Activated naive CD8-positive, alpha-beta T cell treated with anti-CD3 and anti-CD28 coated beads, Interleukin-2, amount 10 ng/mL, durations not matched to agents 7 days and 5 days (primary cell): ENCODE measurements at places on chromosomes 4 and X. TPM values are rescaled to one million over a fixed set of nuclear protein-coding genes. Genes with fewer than 3 reads are reported as not detected.

GRCh38 chr4:77473509-77473908, 132.1 kb upstream of the CXCL13 start:
- DNase-seq = no peak

Gene COX7B2
- total RNA-seq = not detected

DNA sequence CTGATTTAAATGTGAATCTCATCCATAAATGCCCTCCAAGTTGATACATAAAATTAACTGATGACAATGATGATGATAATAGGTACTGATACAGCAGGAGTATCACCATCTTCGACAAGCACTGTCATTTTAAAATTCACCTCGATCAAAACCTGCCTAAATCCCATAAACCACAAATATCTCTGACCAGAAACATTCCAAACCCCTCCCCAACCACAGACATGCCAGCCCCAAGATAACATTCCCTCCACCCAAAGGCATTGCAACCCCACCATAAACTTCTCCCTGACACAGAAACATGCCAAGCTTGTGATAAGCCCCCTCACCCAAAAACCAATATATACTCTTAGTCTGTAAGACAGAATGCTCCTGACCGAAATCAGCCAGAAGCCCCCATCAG, 63.7 kb upstream of the WDFY3 start:
- no peak for DNase-seq

DNA sequence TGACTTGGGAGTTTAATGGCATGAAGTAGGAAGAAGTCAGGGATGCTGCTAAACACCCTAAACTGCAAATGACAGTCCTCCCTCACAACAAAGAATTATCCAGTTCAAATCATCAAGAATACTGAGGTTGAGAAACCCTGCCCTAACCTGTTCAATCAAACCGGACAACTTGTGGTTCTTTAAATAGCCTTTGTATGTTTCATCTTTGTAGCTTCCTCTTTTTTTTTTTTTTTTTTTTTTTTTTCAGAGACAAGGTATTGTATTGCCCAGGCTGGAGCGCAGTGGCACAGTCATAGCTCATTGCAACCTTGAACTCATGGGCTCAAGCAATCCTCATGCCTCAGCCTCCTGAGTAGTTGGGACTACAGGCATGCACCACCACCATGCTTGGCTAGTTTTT, 52.5 kb upstream of the TTC29 start:
- no peak for DNase-seq

Gene DCLK2
- total RNA-seq = not detected

Gene PPP4R3C
- total RNA-seq = not detected

Gene SLITRK4
- total RNA-seq = not detected

Gene SERPINA7
- total RNA-seq = not detected

DNA sequence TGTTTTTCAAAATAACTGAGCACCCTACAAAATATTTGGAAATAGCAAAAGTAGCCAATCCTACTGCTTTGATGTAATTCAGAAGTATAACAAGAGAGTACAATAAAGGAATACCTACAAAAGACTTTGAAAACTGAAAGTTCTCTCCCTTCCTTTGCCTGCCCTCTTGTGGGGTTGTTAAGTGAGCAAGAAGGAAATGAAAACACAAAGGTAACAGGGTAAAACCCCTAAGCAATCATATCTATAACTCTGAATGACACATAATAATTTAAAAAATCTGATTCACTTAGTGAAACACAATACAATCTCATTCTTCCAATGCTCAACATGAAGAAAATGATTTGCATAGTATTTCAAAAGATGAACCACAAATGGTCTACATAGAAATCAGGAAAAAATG, 98.2 kb downstream of the FRYL start:
- DNase-seq = no peak

GRCh38 chr4:119626420-119626819, 2.2 kb downstream of the PDE5A start:
- no peak for DNase-seq

GRCh38 chrX:23911126-23911835, 3.5 kb downstream of the CXorf58 start:
- DNase-seq = no peak

GRCh38 chrX:2974961-2975360, 31.4 kb upstream of the ARSH start:
- DNase-seq = no peak

DNA sequence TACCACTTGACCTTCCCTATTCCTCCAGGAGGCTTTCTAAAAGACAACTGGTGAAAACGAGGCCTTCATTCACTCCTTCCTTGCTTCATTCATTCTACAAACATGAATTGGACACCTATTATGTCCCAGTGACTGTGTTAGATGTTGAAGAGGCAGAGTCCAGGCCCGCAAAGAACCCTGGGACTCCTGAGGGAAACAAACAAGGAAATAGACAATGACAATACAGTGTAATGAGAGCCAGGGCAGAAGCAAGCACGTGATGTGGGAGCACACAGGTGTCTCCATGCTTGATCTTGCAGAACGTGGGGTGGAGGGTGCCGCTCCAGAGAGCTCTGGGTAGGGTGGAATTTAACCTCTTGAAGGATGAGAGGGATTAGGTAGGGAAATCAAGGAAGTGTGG, 137.6 kb upstream of the KLF3 start:
- no peak for DNase-seq

Gene DNAJB14
- 76.0 TPM for total RNA-seq

DNA sequence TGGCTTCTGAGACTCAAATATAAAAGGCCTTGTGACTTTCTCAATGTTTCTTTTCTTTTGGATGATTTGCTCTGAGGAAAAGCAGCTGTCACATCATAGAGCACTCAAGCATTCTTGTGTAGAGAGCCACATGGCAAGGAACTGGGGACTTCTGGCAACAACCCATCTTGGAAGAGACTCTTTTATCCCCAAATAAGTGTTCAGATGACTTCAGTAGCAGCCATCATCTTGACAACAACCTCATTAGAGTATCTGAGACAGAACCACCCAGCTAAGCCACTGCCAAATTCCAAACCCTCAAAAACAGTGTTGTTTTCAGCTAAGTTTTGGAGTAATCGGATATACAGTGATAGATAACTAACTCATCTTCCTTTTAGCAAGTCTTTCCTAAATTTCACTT, 1431.7 kb upstream of the IGFBP7 start:
- DNase-seq = no peak

GRCh38 chrX:65451663-65452062, 82.9 kb downstream of the LAS1L start:
- DNase-seq = no peak

DNA sequence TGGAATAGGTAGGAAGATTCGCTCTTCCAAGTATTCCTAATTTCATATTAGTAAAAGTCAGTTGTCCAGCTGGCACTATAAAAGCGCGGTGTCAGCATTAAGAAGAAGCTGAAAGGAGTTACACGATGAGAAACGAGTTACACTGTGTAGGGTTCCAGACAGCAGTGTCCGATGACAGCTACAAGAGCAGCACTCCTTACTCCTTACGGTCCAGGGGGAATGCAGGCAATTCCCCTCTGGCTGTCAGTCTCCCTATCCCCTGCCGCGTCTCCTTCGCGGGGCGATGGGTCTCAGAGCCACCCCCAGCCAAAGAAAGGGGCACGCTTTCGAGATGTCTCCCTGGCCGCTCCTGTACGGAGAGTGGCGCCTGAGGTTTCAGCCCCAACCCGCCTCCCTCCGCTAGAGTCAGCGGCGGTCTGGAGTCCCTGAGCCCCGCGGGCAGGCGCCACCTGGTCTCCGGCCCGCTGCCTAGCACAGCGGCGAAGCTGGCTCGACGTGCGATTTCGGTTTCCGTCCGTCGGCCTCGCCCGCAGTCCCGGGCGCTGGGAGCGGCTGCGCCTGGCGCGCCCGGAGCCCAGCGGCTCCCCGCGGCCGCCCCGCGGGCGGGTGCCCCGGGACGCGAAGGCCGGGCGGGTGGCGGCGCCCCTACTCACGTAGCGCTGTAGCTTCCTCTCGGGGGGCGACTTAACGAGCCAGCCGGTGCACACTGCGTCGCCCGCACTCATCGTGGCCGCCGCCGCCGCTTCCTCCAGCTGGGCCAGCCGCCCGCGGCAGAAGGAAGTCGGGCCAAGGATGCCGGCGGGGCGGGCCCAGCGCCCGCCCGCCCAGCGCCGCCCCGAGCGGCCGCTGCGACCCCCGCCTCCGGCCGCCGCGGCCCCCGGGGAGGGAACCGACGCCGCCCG, at the start of gene GAB3:
TSS of gene GAB3 (minus strand) at position 777 of the 902 bp plus-strand sequence. CDS start at position 725, 52 bp downstream.
- DNase-seq = peak; percentile 70

- no peak for DNase-seq
Measured at GRCh38 chr4:110155654-110156053, 42.8 kb downstream of the ELOVL6 start.

DNA sequence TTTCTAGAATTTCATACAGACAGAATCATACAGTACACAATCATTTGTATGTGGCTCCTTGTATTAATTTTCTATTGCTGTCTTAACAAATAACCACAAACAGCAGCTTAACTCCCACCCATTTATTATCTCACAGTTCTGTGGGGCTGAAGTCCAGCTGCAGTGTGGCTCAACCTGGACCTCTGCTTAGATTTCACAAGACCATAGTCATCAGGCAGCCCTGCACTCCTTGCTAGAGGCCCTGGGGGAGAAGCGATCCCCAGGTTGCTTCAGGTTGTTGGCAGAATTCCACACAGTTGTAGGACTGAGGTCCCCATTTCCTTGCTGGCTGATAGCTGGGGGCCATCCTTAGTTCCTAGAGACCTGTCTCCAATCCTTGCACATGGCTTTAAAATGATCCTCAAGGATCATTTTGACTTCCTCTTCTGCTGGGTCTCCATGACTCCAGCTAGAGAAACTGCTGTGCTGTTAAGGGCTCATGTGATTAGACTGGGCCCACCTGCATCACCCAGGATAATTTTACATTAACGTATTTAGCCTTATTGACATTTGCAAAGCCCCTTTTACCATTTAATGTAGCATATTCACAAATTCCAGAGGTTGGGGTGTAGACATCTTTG, 60.9 kb upstream of the SMAD1 start:
- no peak for DNase-seq

- DNase-seq = no peak
Measured at GRCh38 chr4:25213347-25213979, 20.4 kb upstream of the PI4K2B start.

GRCh38 chr4:155787113-155787710, 28.4 kb downstream of the GUCY1B1 start:
- no peak for DNase-seq

DNA sequence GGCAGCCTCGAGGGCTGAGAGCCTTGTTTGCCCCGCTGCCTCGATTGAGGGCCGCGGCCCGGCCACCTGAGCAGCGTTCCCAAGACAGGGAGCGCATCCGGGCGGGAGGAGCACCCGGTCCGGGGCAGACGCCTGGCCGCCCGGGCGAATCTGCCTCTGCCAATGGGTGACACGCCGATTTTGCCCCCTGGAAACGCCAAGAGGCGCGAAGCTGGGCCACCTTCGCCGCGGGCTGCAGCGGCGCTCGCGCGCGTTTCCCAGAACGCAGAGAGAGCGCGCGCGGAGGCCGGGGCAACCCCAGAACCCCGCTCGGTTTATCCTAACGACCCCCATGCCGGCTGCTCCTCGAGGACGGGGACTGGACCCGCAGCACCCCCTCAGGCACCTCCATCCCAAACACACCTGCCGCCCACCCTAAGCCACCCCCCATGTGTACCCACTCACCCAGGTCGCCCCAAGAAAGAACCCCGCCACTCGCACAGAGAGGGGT, 575 bp downstream of the MAP7D2 start:
- DNase-seq = no peak

DNA sequence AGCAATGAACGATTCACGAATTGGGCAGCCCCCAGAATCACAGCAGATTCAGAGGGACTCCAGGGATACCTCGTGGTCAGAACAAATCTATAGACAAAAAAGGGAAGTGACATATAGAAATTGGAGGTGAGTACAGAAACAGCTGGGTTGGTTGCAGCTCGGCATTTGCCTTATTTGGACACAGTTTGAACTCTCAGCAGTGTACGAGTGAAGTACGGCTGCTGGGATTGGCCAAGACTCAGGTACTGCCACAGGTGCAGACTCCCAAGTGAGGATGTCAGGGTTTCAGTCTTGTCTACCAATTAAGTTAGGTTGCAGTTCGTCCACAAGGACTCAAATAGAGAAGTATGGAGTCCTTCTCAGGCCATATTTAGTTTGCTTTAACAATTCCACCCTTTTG, 28.2 kb downstream of the HTT-AS start:
- DNase-seq = no peak

DNA sequence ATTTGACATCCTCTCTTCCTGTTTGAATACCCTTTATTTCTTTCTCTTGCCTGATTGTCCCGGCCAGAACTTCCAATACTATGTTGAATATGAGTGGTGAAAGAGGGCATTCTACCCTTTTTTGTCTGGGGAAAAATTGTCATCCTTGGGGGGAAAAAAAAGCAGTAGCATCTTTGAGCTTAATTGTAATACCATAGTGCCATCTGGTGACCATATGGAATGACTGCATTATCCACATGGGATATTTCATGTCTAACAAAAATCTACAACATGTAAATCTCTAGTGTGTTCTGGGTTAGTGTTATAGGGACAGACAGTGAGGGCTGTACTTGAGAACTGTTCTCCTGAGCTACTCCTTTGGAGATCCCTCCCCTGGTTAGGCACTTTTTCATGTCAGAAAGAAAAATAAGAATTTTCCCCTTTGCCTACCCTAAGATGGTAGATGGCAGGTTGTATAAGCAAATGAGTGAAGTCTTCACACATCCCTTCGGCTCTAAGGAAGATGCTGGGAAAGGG, 26.0 kb downstream of the CAPN6 start:
- no peak for DNase-seq

Gene SULT1E1
- not detected for total RNA-seq

DNA sequence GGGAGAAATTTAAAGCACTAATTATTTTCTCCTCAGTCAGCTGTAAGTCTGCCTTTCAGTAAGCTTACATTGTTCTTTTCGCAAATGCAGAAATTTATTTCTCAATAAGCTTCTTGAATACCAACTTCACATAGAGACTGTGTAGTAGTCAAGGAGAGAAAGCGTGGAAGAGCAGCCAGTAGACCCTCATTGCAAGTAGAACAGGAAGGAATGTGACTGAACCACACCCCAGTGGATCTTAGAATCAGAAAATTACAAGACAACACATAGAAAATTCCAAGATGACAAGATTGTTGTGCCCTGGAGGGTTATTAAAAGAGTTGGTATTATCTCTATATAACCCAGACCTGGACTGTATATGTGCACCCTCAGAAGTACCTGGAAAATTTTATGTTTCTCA, 216.9 kb downstream of the RELL1 start:
- DNase-seq = no peak

GRCh38 chr4:70709611-70710205, 12.1 kb upstream of the RUFY3 start:
- no peak for DNase-seq

GRCh38 chr4:189311251-189311650, 629.4 kb upstream of the FRG1 start:
- DNase-seq = no peak

Gene TMPRSS11B
- not detected for total RNA-seq

Gene CXCL13
- total RNA-seq = not detected

DNA sequence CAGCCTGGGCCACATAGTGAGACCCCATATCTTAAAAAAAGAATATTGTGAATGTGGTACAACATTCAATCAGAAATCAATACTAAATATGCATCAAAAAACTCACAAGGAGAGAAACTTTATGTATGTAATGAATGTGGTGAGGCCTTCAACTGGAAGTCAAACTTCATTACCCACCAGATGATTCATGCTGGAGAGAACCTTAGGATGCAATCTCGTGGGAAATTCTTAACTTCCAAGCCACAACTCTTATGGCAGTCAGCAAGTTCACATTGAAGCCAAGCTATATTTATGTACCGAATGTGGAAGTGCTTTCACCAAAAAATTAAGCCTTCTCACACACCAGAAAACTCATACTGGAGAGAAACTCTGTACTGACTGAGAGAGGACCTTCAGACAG, 84.5 kb upstream of the UXT start:
- no peak for DNase-seq

GRCh38 chr4:158079661-158080060, 93.2 kb downstream of the GASK1B start:
- no peak for DNase-seq

- DNase-seq = no peak
Measured at GRCh38 chrX:120260369-120260768, 9.8 kb downstream of the ZBTB33 start.
